Hair follicle dermal papilla cell (primary cell): ENCODE measurements at places on chromosomes 12 and 14. TPM values are rescaled to one million over a fixed set of nuclear protein-coding genes. Genes with fewer than 3 reads are reported as not detected.

UNG gene
- 21.9 and 24.2 TPM in 2 replicates for total RNA-seq

CLEC1A gene
- total RNA-seq: 0.16 and 0.85 TPM in 2 replicates

IFT81 gene
- total RNA-seq: 19.8 and 24.8 TPM in 2 replicates

KLHL28 gene
- total RNA-seq: 11.1 and 11.7 TPM in 2 replicates

NCOR2 gene
- total RNA-seq: 112 and 116 TPM in 2 replicates
